Prostate gland (tissue), 2 donors: ENCODE measurements at places on chromosomes 5 and 9. TPM values are rescaled to one million over a fixed set of nuclear protein-coding genes. Genes with fewer than 3 reads are reported as not detected.

Gene PCDHA9
- 0.14 TPM for total RNA-seq

Gene PCYOX1L
- total RNA-seq, result 7.7 TPM

Gene AGXT2
- not detected for total RNA-seq

Gene HTR4
- total RNA-seq, result not detected

Gene AQP7
- not detected for total RNA-seq

Gene ARL14EPL
- total RNA-seq, result not detected

Gene SOHLH1
- total RNA-seq, result not detected

Gene PCDHA1
- total RNA-seq, result 0.85 TPM

Gene SLC25A2
- 0.23 TPM for total RNA-seq

Gene KIF4B
- total RNA-seq, result 1.0 TPM

Gene PLAC8L1
- total RNA-seq, result not detected

Gene EIF4E1B
- 1.6 TPM for total RNA-seq

Gene PCDHA12
- 0.50 TPM for total RNA-seq

Gene PTGES
- total RNA-seq, result 3.9 TPM

Gene UGT3A1
- 0.34 TPM for total RNA-seq

Gene CLIC3
- total RNA-seq, result 4.2 TPM

Gene C5orf52
- total RNA-seq, result 5.9 TPM

Gene GADD45G
- 28.4 TPM for total RNA-seq

Gene FIBCD1
- total RNA-seq, result 0.36 TPM

Gene HNRNPA0
- total RNA-seq, result 11.0 TPM

Gene FSD1L
- total RNA-seq, result 1.6 TPM

Gene CARTPT
- total RNA-seq, result 5.9 TPM

Gene AQP3
- total RNA-seq, result 200 TPM

Gene POU5F2
- total RNA-seq, result 3.2 TPM

Gene PDCD1LG2
- total RNA-seq, result not detected

Gene CHSY3
- 2.0 TPM for total RNA-seq

Gene SETX
- 51.8 TPM for total RNA-seq

Gene DNAJA1
- 99.4 TPM for total RNA-seq

Gene PCDHA4
- total RNA-seq, result 2.3 TPM
